NCI-H82 (cell line): ENCODE measurements at places on chromosomes 12 and 14.

DNA sequence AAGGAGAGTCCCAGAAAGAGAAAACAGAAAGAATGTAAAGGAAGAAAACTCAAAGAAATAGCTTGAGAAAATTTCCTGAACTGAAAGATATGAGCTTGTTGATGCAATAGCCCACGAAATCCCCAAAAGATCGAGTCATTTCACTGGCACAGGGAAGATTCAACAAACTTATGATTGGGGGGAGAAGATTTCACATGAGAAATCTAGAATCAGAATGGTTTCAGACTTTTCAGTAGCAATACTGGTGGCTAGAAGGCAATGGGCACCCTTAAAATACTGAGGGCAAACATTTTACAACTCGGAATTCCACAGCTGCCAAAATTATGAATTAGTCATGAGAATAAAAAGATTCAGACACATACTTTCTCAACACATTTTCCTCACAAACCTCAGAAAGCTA, 8.9 kb upstream of the KRT7 start:
- no peak for DNase-seq

GRCh38 chr14:85178864-85179263, 351.1 kb upstream of the FLRT2 start:
- no peak for DNase-seq

GRCh38 chr12:50887191-50887590, 44.5 kb downstream of the TMPRSS12 start:
- DNase-seq: no peak

GRCh38 chr12:58860056-58860787, 60.1 kb downstream of the LRIG3 start:
- DNase-seq: no peak

DNA sequence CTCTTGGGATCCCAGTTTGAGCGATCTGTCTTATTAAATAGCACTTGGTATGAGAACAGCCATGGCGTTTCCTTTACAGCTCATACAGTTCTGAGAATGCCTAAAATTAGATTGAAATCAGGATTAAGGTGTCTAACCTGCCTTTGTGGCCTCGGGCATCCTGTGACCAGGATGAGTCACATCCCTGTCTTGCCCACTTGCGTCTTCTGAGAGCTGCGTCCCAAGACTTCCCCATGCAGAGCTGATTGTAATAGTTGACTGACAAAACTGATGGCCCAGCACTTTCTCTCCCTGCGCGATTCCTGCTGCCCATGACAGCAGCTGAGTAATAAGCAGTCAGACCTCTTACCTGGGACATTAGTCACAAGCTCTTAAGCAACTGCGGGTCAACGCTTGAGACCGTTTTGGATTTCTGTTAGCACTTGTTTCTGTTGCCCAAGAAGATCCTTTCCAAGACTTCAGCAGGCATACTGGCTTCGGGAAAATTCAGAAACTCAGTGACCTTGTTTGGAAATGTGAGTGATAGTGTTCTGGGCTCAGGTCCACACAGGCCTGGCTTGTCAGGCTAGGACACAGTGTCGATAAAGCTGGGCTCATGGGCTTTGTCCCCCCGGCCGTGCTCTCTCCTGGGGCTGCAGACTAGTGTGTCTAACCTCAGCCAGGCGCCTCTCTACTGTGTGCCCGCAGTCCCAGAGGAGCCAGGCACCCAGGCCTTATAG, 169.9 kb upstream of the HIF1A start:
- no peak for DNase-seq

- DNase-seq: no peak
These were observed 13.1 kb upstream of the TMTC1 start for GRCh38 chr12:29796823-29797263.

DNA sequence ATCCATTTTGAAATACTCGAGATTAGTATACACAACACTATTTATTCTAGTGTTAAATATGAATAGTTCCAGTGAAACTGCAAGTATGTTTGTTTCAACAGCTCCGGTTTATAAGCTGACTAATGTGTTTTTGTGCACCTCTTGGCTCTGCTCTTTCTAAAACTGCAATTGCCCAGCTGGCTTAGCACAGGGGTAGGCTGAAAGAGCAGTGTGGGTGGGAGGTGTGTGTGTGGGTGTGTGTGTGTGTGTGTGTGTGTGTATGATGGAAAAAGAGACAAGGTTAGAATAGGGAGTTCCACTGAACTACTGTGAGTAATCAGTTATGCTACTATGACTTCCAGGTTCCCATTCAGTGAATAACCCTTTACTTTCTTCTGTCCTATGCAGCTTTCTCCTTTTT, 37.8 kb upstream of the DDHD1 start:
- DNase-seq: no peak

DNA sequence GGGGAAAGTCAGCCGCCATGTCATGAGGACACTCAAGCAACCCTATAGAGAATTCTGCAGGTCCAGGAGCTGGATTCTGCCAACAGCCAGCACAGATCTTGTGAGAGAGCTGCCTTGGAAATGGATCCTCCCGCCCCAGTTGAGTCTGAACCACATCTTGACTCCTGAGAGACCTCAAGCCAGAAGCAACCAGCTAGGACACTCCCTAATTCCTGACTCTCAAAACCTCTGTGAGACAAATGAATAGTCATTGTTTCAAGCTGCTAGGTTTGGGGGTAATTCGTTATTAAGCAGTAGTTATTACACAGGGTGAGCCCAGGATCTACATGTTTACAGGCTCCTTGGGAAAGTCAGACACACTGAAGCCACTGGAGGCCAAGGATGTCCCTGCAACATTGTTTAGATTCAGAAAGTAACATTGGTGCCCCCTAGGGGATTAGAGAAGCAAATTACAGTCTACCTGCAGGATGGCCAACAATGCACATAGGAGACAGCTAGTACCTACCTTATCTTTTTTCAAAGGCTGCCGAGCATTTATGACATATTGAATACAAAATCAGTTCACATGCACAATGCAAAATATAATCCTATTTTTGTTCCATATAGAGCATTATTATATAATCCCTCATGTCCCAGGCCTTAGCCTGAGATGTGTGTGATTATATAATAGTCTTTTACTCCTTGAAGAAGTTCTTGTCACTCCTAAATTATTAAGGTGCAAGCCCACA, 57.9 kb upstream of the FICD start:
- peak; percentile 91 for DNase-seq

- peak; percentile 79 for DNase-seq
These were observed 1.4 kb upstream of the KCNK13 start for GRCh38 chr14:90060312-90060964.

DNA sequence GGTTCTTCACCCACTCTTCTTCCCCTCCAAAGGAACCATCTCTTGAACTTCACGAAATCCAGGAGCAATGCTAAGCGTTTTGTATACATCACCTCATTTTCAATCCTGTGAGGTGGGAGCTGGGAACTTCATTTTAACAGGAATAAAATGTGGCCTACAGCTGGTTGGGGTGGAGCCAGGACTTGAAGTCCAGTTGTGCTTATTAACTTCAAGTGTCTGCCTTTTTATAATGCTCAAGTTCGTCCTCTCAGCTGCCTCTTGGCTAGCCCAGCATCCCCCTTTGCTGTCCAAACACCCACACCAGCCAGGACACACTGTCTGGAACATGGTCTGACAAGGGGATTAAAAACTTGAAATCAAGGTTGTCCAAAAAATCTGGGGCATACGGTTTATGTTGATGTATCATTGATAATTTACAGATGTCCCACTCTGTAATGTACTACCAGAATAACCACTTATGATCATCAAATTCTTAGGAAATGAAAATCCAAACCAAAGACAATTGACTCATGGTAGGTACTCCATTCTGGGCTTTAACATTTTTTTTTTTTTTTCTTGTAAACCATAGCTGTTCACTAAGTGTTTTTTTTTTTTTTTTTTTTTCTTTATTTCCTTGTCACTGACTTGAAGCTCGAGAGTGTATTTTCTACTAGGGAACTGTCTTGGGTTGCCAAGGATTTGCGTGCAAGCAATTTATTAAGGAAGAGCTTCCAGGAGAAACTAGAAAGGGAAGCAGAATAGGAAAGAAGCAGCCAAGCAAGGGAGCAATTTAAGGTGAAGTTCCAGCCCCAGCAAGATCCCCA, 252.3 kb downstream of the EFCAB11 start:
- peak; percentile 34 for DNase-seq

- DNase-seq: no peak
These were observed 76.3 kb downstream of the MIA2 start for GRCh38 chr14:39310051-39310450.
